Anterior cingulate cortex (tissue), 58 donors: ENCODE measurements at places on chromosomes 1 and 21.

DNA sequence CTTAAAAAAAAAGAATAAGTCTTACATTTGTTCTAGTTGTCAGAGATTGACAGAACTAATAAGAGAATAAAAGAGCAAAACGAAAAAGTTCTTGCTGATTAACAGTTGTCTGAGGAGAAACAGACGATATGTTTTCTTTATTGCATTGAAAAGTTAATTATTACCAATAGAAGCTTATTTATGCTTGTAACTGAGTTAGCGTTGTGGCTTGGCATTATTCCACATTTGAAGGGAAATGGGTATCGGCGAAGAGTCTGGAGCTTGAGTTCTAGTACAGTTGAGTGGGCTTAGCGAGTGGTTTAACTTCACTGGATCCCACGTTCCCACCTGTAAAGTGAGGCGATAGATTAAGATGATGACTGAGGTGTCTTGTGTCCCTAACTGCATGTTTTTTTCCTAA is 109.0 kb downstream of the SDCCAG8 start:
- no peak for DNase-seq

- DNase-seq, result no peak
Observed at GRCh38 chr1:166840309-166841274, 1.3 kb downstream of the POGK start.

DNA sequence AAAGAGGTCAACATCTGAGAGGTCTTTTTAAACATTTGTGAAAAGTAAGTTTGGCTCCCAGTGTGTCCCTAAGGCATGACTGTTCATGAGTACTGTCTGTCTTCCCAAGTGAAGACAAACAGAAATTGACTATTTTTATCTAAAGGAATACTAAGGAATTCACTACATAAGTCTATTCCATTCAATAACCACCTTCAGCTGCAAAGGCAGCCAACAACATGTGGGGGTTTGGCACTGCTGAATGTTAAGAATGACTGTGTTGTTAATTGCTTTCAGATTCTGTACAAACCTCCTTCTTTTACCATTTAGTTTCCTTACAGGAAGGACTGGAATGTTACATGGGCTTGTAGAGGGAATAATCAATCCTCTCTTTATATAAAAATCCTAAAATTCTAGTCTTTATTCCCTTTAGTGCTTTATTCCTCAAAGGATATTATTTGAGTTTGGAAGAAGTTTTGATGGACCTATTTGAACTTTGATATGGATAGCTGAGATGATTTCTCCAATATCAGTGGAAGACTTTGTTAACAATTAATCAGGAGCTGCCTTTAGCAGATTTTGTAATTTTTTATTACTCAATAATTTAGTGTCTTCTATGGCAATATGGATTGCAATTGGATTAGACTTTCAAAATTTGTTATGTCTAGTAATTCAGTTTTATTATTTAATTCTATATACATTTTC is 201.7 kb upstream of the CHRM3 start:
- DNase-seq, result no peak

GRCh38 chr1:87902830-87903229 is 574.1 kb downstream of the LMO4 start:
- DNase-seq, result no peak

DNA sequence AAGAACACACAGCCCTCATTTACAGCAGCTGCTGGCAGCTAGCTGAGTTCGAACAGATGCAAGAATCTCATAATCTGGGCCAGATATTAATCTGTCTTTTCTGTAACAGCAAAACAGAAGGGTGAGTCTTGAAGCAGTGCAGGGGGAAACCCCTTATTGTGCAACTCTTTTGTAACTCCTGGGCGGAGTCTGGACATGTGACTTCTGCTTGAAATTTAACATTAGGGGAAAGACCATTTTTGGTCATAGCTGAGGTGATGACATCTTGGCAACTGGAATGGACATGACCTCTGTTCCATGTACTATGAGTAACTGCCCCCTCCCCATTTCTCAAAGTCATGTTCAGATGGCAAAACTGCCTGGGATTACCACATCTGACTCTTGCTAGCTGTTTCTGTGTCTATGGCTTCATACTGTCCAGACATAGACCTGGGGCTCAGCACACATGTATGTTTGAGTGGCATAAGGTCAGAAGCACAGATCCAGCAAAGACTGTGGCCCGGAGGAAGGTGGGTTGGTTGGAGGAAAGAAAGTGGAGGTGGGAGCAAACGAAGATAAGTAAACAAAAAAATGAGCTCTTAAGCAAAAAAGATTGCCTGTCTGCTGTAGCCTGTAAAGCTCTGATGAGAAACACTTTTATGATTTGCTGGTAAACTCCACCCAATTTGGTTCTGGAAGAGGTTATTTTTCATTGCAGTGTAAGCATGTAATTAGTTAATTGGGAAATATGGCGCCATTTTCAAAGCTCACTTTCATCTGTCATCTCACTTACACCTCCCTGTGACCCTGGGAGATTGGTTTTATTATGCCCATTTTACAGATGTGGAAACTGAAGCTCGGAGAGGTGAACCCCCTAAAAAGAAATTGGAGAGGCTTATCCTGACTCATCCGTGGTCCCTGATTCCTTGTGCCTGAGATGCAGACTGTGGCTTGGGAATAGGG is 26.1 kb downstream of the ETS2 start:
- no peak for DNase-seq

GRCh38 chr1:48229317-48229716 is 6.8 kb downstream of the SLC5A9 start:
- DNase-seq, result no peak

DNA sequence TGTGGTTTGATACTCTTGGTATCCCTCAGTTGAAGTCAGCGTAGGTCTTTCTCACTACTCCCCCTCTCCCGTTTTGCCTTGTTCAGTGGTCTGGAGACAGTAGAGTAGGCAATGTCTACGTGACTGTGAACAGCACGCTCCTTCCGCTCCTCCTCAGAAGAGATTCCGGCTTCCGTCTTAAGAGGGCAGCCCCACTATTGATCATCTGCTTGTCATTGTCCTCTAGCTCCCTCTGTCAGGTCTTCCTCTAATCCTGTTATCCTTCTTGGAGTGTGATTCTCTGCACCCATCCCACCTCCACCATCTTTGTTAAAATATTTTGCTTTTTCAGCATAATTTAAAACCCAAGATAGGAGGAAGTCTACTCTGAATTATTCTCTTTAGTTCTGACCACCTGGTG is 129.9 kb upstream of the KCNK2 start:
- no peak for DNase-seq

DNA sequence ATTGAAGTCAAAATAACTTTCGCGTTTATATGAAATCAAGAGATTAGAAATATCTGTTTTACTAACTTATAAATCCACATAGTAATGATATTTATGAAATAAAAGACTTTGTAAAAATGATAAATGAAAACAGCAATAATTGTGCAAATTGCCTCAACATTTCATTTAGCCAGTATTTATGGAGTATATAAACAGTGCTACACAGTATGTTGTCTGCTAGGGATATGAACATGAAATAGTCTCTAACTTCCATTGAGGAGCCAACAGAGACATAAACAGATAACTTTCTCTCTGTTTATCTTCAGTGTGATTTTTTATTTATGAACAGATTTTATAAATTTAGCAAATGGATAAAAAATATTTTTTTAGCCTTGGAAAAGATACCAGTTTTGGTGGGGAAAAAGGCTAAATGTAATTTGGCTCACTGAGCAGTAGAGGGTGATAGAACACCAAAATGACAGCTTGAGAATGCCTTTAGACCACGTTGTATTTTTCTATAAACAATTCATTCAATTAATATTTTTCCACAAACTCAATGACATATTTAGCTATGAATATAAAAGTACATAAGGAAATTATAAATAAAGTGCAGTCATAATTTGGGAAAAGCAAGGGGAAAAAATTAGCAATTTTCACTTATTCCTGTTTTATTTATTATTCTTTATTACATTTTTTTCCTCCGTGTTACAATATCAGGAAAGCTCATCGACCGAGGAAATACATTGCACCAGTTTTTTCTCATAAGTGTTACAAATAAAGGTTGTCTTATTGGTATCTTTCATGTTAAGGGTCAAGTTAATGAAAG is 47.5 kb upstream of the EEIG2 start:
- no peak for DNase-seq

GRCh38 chr1:186202271-186202764 is 172.7 kb downstream of the TPR start:
- no peak for DNase-seq

DNA sequence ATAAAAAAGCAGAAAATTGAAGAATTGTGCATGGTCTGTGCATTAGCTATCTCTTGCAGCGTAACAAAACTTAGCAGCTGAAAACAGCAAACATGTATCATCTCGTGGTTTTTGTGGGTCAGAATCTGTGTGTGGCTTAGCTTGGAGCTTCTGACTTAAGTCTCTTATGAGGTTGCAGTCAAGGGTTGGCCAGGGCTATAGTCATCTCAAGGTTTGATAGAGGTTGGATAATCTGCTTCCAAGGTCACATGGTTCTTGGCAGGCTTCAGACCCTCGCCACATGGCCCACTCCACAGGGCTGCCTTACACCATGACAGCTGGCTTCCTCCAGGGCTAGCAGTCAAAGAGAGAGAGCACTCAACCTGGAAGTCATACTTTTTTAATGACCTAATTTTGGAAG is 35.9 kb downstream of the CNST start:
- DNase-seq, result no peak

- no peak for DNase-seq
Observed at GRCh38 chr1:27618341-27619082, 14.6 kb upstream of the AHDC1 start.

GRCh38 chr1:54810153-54810942 is 9.2 kb upstream of the TTC22 start:
- DNase-seq, result peak; percentile 32

DNA sequence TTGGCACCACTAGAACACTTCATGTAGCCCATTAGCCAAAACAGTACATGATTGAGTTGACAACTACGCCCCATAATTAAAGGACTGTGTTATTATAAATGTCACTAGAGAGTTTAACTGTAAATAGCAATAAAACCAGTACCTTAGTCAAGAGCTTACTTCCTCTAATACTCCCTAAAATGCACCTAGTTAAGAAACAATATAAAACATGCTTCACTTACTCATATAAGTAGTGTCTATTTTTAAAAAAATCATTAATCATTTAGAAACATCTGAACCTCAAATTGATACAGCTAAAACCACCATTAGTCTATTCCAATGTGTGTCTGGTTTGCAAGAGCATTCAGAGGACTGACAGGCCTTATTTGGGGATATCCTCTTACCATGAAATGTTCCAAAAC is 25.3 kb downstream of the PTP4A2 start:
- DNase-seq, result no peak

- no peak for DNase-seq
Observed at GRCh38 chr1:99599678-99600175, 46.2 kb upstream of the PALMD start.

DNA sequence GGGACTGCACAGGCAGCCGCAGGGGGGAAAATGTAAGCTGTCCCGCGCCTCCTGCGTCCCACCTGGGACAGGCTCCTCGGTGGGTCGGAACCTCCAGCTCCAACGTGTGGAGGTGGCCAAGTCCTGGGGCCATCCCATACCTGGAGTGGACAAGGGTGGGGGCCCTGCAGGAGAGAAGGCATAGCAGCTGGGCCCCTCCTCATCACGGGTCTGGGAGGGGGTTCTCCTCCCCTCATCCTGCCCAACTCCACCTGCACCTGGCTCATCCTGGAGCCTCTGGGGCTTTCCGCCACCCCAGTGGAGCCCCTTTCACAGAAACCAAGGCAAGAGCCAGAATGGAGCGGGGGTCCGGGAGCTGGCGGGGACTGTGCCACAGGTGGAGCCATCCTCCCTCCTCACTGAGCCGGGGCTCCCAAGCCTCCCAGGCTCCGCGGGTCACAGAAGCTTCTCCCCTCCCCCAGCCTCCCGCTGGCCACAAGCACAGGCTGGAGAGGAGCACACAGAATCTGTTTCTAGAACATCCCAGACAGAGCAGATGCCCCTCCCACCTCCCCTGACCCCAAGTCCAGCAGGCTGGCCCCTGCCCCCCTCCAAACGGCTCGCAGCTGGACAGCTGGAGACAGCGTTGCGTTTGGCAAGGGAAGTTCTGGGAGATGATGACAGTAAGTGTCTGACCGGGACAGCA is 65.8 kb downstream of the MEGF6 start:
- no peak for DNase-seq

DNA sequence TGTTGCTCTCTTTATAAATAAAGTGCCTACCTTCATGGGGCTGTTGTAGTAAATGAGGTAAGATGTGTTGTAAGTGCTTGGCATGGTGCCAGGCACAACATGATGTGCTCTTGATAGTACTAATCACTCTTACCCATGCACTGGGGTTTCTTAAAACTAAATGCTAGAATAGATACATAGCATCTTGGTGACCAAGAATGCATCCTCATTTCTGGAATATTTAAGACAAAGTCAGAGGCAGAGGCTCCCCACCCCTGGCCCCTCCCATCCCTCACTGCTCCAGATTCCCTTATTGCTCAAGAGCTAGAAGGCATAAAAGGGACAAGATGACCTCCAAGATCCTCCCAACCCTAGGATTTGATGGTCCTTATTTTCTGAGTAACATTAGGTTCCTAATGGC is 61.3 kb downstream of the GLUL start:
- DNase-seq, result no peak

DNA sequence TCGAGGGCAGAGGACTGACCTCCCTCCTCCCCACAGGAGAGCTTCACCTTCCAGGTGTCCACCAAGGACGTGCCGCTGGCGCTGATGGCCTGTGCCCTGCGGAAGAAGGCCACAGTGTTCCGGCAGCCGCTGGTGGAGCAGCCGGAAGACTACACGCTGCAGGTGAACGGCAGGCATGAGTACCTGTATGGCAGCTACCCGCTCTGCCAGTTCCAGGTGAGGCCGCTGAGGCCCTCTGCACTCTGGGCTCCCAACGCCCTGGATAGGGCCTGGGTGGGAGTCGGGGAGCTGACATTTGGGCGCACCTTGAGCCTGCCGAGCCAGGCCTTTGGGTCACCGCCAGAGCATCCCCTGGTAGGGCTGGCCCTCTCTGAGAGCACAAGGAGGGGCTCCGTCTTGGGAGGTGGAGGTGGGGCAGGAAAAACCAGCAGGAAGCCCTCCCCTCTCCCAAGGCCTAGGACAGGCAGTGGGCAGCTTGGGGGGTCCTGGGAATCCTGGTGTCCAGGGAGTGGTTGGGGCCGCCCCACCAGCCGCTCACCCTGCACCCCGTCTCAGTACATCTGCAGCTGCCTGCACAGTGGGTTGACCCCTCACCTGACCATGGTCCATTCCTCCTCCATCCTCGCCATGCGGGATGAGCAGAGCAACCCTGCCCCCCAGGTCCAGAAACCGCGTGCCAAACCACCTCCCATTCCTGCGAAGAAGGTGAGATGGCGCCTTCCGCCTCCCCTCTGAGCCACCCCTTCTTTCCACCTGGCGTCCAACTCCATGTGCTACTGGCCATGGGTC is 65.1 kb downstream of the PIK3CD start:
- DNase-seq, result no peak

DNA sequence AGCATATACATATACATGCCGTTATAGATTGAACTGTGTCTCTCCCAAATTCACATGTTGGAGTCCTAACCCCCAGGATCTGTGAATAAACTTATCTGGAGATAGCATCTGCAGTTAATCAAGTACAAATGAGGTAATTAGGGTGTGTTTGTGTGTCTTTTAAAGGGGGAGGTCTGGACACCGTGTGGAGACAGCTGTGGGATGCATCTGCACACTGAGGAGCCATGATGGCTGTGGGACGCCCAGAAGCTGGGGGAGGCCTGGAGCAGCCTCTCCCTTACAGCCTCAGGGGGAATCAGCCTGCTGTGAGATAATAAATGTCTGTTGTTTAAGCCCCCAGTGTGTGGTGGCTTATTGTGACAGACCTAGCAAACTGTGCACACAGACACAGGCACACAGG is 51.8 kb upstream of the COL18A1 start:
- DNase-seq, result no peak

GRCh38 chr1:210626341-210626740 is 297.6 kb downstream of the HHAT start:
- DNase-seq, result no peak
